ENCODE measurements at places on chromosomes 5 and 9.

GRCh38 chr5:177111720-177112394 lies 21.7 kb upstream of the NSD1 start:
- DNase-seq: no peak

- DNase-seq: no peak
Observed at GRCh38 chr5:123483446-123484077, 28.4 kb upstream of the CSNK1G3 start.

GRCh38 chr5:145856285-145856818 lies 16.5 kb downstream of the GRXCR2 start:
- no peak for DNase-seq

GRCh38 chr5:33527696-33528095 lies 86.9 kb downstream of the TARS1 start:
- DNase-seq: no peak

GRCh38 chr9:132087438-132088030 lies 7.9 kb upstream of the MED27 start:
- DNase-seq: no peak

DNA sequence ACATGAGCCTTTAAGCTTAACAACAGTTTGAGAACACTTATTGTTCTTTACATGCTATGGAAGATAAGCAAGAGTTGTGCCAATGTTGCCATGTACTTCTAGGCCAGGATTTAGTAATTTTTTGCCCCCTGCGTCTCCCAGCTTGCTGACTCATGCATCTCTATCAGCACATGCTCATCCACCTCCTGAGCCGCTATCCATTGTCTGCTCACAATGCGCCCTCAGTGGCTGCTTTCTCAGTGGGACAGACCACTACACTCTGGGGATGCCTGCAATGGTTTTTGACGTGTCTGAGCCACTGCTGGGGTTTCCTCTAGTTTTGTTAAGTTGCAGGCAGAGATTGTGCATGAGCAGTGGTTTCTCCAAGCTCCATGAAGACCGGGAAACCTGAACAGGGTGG lies 50.9 kb upstream of the PHF2 start:
- no peak for DNase-seq

GRCh38 chr9:33044677-33045282 lies 19.7 kb downstream of the DNAJA1 start:
- peak; percentile 4 for DNase-seq

DNA sequence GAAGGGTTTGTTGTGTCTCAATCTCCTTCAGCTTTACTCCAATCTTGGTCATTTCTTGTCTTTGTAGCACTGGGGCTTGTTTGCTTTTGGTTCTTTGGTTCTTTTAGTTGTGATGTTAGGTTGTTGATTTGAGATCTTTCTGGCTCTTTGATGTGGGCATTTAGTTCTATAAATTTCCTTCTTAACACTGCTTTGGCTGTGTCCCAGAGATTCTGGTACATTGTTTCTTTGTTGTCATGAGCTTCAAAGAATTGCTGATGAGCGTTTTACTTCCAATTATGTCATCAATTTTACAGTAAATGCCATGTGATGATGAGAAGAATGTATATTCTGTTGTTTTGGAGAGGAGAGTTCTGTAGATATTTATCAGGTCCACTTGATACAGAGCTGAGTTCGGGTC lies 353.3 kb downstream of the MAN2A1 start:
- DNase-seq: no peak

GRCh38 chr5:172395483-172395882 lies 58.8 kb downstream of the SH3PXD2B start:
- DNase-seq: no peak

DNA sequence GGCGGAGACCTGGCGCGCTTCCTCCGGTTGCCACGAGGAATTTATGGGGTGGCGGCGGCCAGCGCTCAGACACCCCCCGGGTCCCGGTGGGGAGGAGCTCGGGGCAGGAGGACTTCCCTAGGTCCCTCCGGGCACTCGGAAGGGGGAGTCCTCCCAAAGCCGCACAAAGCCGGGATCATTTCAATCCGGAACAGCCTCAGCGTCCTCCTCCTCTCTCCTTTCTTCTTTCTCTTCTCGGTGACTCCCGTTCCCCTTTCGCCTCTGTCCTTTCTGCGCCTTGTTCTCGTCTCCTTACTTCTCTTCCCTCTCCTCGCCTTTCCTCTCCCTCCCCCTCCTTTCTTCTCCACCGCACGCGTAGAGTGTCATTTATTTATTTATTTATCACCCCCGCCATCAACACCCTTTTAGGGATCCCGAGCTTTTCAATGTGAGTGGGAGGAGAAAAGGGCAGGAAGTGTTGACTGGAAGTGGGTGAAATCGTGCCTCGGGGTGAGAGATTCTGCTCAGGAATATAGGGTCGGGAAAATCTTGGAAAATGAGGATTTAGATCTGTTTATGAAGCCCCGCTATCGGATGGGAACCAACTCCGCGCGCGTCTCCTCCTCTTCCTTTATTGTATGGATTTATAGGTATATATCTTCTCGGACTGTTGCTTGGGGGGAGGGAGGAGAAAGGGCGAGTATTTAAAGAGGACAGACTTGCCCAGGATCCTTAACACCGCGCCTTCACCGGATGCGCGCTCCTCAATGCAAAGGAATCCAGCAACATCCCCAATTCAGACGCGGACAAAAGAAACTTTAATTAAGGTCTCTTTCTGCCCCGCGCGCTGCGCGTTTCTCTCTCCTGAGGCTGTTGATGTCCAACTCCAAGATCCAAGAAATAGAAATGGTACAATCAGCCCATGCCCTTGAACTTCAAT lies 2.0 kb upstream of the ZNF462 start:
- DNase-seq: no peak

GRCh38 chr5:11909471-11909870 lies 5.2 kb upstream of the CTNND2 start:
- no peak for DNase-seq

- DNase-seq: peak; percentile 5
Observed at GRCh38 chr5:43065387-43065947, 25.3 kb upstream of the ANXA2R start.

GRCh38 chr5:135037519-135038204 lies 3.6 kb upstream of the PITX1 start:
- DNase-seq: no peak

GRCh38 chr9:97853844-97854695 lies 1.0 kb downstream of the FOXE1 start:
- no peak for DNase-seq

- no peak for DNase-seq
Observed at GRCh38 chr9:121285835-121286687, 18.1 kb downstream of the GSN start.

- no peak for DNase-seq
Observed at GRCh38 chr9:99351647-99352046, 129.6 kb downstream of the SEC61B start.

GRCh38 chr5:126419102-126419501 lies 4.1 kb upstream of the GRAMD2B start:
- no peak for DNase-seq

DNA sequence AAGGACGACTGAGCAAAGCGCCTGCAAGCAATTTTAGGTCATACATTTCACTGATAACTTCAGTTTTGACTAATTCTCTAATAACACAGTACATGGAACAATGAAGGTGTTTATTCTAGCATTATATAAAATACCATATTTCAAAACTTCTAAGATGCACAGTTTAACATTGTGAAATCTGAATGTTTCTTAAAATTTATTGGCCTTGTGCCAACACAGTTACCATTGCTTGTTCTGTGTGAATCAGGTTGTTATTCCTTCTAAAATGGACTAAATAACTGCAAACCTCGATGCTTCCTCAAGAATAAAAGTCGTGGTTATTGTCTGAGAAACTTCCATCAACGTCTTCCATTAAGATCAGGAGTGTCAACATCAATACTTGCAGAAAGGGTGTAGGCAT lies 8.0 kb downstream of the MCC start:
- no peak for DNase-seq

GRCh38 chr5:34639852-34640626 lies 16.1 kb upstream of the RAI14 start:
- DNase-seq: no peak

GRCh38 chr5:114660791-114661190 lies 298.9 kb downstream of the KCNN2 start:
- DNase-seq: no peak

- DNase-seq: no peak
Observed at GRCh38 chr5:113202746-113203716, 226.4 kb downstream of the DCP2 start.

DNA sequence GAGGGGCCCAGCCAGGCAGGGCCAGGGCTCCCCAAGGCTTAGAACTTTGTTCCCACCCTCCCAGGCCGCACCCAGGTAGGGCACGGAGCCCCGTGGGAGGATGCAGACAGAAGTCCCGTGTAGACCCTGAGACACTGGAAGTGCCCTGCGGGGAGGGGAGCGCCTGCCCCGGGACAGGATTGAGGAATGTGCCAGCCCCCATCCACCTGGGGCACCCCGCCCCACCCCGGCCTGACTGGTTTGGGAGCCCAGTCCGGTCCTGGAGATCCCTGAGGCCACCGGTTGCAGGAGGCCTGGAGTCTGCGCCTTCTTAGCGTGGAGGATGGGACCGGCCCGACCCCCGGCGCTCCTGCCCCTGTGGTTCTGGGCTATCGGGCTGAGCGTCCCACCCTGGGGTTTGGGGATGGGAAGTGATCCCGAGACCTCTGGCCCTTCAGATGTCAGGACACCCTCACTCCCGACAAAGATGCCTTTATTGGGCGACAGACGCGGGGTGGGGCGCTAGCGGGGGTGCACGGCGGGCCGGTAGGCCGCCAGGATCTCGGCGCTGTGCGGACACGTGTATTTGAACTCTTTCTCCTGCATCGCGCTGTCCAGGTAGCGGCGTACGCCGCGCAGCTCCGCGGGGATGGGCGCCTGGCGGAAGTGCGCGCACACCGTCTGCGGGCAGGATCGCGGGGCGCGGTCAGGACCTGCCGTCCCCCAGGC lies 2.0 kb downstream of the CLIC3 start:
- no peak for DNase-seq

DNA sequence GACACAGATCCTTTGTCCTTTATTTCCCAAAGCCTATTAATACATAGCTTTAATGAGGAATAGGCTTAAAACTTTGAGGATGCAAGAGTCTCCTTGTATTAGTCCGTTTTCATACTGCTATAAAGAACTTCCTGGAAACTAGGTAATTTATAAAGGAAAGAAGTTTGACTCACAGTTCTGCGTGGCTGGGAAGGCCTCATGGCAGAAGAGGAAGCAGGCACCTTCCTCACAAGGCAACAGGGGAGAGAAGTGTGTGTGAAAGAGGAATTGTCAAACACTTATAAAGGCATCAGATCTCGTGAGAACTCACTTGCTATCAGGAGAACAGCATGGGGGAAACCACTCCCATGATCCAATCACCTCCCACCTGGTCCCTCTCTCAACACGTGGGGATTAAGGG lies 5.4 kb upstream of the CLK4 start:
- no peak for DNase-seq

DNA sequence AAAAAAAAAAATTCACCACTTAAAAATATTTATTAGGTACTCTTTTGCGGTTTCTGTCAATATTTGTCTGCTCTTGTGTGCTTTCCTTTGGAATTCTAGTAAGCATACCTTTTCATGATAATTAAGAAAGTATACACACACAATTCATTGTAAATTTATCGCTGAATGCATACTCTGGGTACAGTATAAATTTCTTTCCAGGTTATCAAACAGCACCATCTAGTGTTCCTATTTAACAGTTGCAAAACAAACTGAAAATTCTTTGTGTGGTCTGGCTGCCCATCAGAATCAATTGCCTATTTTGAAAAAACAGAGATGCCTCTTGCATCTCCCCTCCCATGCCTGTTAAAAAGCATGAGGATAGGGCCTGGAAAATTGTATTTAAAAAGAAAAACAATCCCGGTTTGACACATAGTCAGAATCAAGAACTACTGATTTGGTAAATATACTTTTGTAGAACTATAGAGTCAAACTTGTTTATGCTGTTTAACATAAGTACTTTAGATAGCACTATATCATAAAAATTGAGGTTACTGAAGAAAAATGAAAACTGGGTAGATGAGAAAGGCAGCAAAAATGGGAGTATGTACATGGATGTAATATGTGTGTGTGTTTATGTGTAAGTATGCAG lies 16.2 kb downstream of the PGGT1B start:
- no peak for DNase-seq

GRCh38 chr5:112390327-112390726 lies 28.8 kb downstream of the EPB41L4A start:
- DNase-seq: no peak

DNA sequence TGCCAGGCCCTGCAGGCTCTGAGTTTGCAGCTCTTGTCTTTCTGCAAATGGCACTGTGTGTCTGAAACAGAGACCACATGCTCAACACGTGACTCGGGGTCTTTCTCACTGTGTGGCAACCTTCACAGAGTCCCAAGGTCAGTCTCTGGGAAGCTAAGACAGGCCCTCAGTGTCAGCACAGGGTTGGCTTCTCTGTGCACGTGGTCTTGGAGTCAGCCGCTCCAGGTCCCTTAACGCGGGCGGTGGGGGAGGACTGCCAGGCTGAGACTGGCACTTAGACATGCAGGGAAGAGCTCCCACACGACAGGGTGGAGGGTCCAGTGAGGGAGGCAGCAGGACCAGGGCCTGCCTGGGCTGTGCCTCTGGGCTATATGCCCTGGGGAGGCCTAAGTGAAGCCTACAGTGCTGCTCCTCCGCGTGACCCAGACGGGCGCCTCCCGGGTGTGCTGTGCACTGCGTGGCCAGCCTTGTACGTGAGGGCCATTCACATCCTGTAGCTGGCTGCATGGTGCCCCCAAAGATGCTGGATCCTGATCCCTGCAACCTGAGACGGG lies 76.8 kb downstream of the ADAMTS2 start:
- no peak for DNase-seq

DNA sequence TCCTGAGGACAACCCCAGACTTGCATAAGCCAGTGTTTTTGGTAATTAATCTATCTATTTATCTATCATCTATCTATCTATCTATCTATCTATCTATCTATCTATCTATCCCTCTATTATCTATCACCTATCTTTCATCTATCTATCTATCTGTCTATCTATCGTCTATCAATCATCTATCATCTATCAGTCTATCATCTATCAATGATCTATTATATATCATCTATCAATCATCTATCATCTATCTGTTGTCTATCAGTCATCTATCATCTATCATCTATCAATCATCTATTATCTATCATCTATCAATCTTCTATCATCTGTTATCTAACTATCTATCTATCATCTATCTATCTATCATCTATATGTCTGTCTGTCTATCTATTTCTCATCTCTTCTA lies 85.5 kb downstream of the PTCH1 start:
- no peak for DNase-seq

DNA sequence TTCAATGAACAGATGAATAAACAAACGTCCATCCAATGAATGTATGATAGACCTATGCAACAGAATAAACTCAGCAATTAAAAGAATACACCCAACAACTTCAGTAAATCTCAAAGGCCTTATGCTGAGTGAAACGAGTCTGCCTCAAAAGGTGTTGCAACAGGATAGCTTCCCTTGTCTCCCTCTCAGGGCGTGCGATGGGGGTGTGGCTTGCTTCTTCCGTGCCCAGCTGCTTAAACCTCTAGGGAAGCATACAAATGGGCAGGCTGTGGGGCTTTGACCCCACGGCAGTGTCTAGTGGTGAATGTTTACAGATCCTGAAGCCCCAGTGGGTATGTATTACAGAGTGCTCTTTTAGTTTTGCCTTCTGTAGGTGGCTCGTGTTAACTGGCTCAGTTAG lies 87.0 kb upstream of the CCL21 start:
- no peak for DNase-seq
